ENCODE measurements at places on chromosomes 2 and 18. TPM values are rescaled to one million over a fixed set of nuclear protein-coding genes. Genes with fewer than 3 reads are reported as not detected.

- DNase-seq, result peak; percentile 80
Observed at GRCh38 chr2:230658877-230659652, 53.6 kb upstream of the CAB39 start.

DNA sequence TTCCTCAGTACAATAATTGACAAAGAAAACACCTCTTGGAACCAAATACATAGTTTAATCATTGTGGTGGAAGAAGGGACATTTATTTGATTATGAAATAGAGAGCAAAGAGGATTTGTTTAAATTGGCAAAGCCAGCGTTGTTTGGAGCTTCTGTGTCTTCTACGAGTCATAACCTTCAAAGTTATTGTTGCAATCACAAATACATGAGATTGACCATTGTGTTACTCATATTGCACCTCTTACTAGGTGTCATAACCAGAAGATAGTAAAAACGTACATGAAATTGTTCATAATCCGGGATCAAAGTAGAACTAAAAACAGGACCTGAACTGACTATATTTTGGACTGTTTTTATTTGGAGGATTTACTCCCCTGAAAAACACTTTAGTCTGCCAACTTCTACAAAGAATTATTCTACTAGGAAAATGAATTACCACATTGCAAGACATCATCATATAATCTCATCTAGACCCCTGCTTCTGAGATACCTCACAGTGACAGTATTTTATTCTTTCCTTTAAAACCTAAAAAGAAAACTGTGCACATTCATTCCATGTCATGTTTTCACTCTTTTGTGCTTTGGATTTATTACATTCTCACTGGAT, 151.7 kb upstream of the KLF7 start:
- no peak for DNase-seq

- DNase-seq, result no peak
Observed at GRCh38 chr18:76765649-76766048, 56.7 kb upstream of the ZNF236 start.

DNA sequence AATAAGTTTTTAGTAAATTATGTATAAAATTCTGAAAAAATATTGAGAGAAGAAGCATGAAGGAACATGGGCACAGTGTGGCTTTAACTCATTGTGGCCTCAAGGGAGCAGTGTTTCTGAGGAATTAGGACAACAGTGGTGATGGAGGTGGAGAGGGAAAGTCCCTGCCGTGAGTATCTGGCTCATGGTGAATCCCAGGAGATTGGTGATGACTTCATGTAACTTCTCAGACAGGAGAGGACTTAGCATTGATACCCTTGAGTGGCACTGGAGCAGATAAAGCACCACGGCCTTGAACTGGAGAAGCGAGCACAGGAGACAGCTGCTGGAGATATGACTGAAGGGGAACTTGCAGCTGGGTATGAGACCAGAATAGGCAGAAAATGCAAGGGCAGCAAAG, 35.0 kb upstream of the LRP1B start:
- no peak for DNase-seq

DNA sequence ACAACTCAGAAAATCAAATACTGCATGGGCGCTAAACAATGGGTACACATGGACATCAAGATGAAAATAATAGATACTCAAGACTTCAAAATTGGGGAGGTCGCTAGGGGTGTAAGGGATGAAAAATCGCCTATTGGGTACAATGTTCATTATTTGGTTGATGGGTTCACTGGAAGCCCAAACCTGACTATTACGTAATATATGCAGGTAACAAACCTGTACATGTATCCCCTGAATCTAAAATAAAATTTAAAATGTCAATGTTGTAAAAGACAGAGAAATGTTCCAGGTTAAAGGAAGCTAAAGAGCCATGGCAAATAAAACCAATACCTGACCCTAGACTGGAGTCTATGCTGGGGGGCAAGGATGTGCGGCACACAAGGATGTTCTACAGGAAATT, 80.4 kb upstream of the CCBE1 start:
- DNase-seq, result no peak

GRCh38 chr2:71547616-71548285, 94.4 kb downstream of the DYSF start:
- no peak for DNase-seq

The AKAIN1 gene
- total RNA-seq, result not detected

The ST8SIA3 gene
- not detected for total RNA-seq

The ABCB11 gene
- 0.20 TPM for total RNA-seq
